Renal pelvis (tissue), 12 donors: ENCODE measurements at places on chromosomes 3 and 15. TPM values are rescaled to one million over a fixed set of nuclear protein-coding genes. Genes with fewer than 3 reads are reported as not detected.

GRCh38 chr15:76204916-76205460 lies 106.3 kb downstream of the ETFA start:
- no peak for DNase-seq

Gene CMTM8
- polyA plus RNA-seq: 9.2 TPM

- DNase-seq: no peak
Measured at GRCh38 chr15:63599401-63600000, 2.3 kb downstream of the FBXL22 start.

Gene EXD1
- not detected for polyA plus RNA-seq

Gene PRR20G
- not detected for polyA plus RNA-seq

DNA sequence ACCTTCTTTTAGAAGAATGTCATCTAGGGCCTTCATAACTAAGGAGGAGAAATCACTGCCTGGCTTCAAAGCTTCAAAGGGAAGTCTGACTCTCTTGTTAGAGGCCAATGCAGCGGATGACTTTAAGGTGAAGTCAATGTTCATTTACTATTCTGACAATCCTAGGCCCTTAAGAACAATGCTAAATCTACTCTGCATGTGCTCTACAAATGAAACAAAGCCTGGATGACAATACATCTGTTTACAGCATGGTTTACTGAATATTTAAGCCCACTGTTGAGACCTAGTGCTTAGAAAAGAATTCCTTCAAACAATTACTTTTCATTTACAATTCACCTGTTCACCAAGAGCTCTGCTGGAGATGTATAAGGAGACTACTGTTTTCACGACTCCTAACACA lies 160.4 kb upstream of the EPHA3 start:
- DNase-seq: no peak

Gene DAZL
- not detected for polyA plus RNA-seq
